ENCODE measurements at places on chromosomes 6 and 20. TPM values are rescaled to one million over a fixed set of nuclear protein-coding genes. Genes with fewer than 3 reads are reported as not detected.

DNA sequence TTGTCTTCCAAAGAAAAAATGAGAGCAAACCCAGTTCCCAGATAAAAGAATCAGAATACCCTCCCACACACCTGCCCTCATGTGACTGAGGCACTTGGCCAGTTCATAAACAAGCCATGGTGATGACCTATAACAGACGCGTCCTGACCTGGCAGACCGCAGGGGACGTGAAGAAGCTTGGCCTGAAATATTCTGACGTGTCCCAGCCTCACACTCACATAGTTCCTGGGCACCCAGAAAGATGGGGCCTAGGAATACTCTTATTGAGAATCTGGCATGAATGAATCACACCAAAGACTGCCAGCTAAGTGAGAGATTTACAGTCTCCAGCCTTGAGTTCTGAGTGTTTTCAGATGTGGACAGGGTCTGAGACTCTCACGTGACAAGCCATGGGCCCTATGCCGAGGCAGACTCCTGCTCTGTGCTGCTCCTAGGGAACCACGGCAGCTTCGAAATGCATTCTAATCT is 17.2 kb upstream of the MAP3K4 start:
- DNase-seq = no peak

DNA sequence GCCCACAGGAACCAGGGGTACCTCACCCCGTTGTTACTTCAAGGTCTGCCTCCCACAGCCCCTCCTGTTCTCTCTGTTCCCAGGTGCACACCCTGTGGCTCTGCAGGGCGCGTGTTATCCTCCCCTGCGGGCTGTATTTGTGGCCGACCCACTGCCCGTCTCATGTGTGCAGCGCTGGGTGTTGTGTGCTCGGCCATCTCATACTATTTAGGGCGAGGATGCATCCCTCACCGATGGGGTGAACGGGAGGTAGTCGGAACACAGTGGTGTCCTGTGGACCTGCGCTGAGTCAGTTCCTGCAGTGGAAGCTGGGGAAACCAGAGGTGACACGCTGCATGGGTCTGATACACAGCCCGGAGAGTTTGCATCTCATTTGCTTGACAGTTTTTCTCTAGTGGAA is 94.5 kb upstream of the SULF2 start:
- DNase-seq = no peak

GRCh38 chr6:21402368-21402767 is 191.2 kb upstream of the SOX4 start:
- no peak for DNase-seq

Gene CARMIL1
- 5.0 TPM for total RNA-seq

Gene NKAIN2
- 0.36 TPM for total RNA-seq

DNA sequence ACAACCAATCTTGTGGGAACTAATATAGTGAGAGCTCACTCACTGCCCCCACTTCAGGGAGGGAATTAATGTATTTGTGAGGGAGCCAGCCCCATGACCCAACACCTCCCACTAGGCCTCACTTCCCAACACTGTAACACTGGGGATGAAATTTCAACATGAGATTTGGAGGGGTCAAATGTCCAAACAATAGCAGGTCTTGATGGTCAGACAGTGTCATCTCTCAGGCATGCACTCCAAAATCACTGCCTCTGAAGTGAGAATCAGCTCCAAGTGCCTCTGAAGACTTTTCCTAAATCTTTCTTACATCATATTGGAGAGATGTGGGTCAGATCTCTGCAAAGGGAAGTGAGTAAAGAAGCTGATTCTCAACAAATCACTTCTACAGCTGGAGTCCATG is 13.8 kb upstream of the SAYSD1 start:
- DNase-seq = no peak

- DNase-seq = no peak
Measured at GRCh38 chr6:167839343-167839742, 12.6 kb downstream of the AFDN start.

- DNase-seq = no peak
Measured at GRCh38 chr6:6409397-6410030, 89.1 kb upstream of the F13A1 start.

- no peak for DNase-seq
Measured at GRCh38 chr6:52213127-52213526, 27.0 kb downstream of the IL17A start.

Gene LPA
- 0.43 TPM for total RNA-seq

GRCh38 chr20:49676581-49677291 is 36.9 kb downstream of the B4GALT5 start:
- no peak for DNase-seq

DNA sequence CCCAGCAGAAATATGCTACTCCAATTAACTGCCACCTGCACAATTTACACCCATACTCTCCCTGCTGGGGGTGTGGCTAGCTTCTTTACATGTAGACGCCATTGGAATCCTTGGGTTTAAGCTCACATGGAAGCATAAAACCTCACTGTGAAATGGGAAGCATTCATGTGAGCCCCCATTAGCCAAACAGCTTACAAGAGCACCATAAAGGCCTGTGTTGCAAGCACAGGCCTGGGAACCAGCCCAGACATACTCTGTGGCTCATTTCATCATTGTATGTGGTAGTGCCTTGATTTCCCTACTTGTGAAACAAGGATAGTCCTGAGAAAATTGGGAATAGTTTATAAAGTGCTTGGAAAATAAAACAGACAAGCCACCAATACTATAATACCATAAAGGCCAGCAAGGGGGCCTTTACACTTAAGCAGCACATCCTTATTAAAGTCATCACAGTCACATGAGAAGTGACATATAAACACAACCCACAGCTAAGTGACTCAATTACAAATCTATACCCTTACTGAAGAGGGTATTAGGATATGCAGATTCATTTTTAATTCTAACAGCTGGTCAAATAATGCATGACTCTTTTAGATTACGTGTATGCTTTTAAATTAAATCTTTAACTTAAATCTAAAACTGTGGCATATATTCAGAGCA is 6.8 kb downstream of the ADNP start:
- DNase-seq = no peak

Gene TP53RK
- 19.5 TPM for total RNA-seq

DNA sequence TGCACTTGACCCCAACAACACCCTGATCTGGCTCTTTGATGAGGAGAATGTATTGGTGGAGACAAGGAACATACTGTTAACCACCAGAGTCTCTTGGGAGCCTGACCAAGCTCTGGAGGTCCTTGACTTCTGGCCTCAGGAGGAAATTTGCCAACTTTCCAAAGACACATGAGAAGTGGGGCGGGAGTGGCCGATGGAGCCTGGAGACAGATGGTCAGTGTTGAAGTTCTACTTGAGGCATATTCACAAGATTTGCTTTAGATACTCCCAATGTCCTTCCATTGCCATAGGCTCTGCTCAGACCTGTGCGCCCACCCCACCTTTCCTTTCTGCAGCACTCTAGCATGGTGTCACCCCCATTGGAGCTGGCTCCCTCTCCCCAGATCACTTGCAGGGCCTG is 241.0 kb downstream of the SLC24A3 start:
- no peak for DNase-seq

GRCh38 chr6:1624851-1625781 is 15.4 kb downstream of the FOXC1 start:
- no peak for DNase-seq

DNA sequence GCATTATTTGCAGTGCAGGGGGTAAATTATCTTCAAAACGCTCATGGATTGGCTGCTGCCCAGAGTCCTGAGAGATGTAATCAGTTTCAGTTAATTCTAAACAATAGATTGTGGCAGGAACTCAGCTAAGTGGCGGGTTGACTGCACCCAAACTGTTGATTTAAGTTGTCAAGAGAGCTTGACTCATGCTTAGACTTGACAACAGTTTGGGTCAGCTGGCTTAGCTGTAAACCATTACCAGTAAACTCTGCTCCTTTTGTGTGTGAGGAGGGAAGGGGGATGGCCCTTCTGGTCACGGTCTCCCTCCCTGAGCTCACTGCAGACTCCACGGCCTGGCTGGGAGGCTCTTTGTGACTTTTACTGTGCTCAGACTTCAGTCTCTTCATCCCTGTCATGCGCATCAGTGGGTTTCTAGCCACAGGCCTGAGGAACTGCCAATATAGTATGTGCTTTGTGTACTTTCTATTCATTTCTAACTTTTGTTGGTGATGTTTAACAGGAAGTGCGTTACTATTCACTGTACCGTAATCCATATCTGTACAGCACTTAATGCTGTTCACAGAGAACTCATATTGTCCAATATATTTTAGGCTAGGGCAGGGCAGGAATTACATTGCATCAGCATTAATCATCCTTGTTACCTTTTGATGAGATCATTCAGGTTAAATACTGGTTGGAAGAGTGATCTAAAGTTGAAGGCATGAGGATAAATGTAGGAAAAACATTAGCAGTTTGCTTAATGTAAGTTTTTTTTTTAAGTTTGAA is 488.3 kb downstream of the CDKAL1 start:
- DNase-seq = peak; percentile 3

DNA sequence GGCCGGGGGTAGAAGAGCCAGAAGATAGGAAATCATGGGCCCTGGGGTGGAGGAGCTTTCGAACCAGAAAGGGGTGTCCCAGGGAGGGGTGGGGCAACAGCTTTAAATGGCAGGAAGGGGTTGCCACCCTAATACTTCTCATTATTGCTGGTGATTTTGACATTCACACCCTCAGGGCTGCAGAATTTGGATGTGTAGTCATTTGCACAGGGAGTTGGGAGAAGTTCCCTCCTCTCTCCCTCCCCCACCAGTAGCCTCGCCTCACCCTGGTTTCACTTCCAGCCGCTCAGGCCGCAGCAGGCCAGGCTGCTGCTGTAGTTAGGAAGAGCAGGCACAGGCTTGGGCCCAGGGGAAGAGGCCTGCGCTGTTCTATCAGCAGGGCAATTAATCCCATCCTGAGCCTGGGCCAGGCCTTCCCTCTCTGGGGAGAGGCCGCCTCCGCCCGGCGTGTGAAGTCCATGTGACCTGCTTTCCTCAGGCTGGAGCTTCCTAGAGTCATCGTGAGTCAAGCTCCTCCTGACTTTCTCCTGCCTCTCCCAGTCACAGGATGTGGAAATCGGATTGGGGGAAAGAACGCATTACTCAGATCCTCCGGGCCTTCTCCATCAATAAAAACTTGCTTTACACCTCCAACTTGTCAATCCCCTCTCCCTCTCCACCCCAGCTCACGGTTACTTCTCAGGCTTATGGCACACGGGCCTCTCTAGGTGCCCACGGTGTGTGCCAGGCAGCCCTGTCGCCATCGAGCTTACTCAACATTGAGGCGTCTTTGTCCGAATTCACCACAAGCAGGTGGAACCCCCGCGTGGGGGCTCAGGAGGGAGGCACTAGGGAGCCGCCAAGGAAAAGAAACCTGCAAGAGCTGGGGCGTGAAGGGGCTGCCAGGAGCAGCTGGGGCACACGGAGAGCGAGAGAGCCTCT is 7.8 kb downstream of the ADTRP start:
- DNase-seq = no peak
